ENCODE measurements at places on chromosomes 12 and 14.

DNA sequence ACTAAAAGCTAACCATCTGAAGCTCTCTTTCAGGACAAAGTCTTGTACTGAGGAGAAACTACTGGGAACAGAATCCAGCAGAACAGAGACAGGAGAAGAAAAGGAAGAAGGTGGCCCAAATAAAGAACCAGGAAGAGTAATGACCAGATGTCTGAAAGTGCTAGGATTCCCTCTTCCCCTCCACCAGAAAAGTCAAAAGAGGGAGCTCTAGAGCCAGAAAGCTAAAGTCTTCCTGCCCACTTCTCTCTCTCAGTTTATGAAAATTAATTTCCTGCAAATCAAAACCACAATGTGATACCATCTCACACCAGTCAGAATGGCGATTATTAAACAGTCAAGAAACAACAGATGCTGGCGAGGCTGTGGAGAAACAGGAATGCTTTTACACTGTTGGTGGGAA, 47.2 kb downstream of the SPPL3 start:
- no peak for DNase-seq

GRCh38 chr12:642633-643474, 20.4 kb downstream of the NINJ2 start:
- peak; percentile 78 for DNase-seq

- no peak for DNase-seq
Observed at GRCh38 chr12:111224186-111225066, 144.5 kb downstream of the PHETA1 start.

GRCh38 chr12:108969622-108970021, 51.2 kb downstream of the SVOP start:
- no peak for DNase-seq

GRCh38 chr12:106910202-106910601, 45.5 kb upstream of the TMEM263 start:
- no peak for DNase-seq

DNA sequence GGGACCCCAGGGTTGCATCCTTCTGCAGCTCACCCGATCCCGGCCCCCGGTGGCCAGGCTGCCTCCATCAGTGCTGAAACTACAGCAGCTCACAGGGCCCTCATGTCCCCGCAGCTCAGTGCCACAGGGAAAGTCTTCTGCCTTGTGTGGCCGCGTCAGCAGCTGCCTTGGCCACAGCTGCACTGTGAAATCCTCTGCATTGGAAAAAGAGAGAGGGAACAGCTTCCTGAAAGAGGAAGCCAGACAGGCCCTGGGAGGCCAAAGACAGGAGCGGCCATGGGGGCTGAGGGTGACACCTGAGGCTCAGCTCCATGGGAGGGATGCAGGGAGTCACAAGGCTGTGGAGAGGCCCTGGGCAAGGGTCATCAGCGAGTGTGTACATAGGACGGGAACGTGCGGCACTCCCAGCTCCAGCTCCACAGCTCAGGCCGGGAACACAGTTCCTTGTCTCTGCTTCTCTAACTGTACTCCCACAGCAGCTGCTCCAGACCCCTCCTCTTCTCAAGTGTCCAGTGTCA, 32.7 kb downstream of the PARP2 start:
- DNase-seq: no peak

Data from CD4-positive, alpha-beta T cell treated with Interferon gamma for 1 hour (primary cell).